Left forelimb (tissue), 1 donor: ENCODE measurements at places on chromosomes 1 and 21.
A peak's percentile ranks its signal among the peaks of the same experiment; 100 is the strongest.

DNA sequence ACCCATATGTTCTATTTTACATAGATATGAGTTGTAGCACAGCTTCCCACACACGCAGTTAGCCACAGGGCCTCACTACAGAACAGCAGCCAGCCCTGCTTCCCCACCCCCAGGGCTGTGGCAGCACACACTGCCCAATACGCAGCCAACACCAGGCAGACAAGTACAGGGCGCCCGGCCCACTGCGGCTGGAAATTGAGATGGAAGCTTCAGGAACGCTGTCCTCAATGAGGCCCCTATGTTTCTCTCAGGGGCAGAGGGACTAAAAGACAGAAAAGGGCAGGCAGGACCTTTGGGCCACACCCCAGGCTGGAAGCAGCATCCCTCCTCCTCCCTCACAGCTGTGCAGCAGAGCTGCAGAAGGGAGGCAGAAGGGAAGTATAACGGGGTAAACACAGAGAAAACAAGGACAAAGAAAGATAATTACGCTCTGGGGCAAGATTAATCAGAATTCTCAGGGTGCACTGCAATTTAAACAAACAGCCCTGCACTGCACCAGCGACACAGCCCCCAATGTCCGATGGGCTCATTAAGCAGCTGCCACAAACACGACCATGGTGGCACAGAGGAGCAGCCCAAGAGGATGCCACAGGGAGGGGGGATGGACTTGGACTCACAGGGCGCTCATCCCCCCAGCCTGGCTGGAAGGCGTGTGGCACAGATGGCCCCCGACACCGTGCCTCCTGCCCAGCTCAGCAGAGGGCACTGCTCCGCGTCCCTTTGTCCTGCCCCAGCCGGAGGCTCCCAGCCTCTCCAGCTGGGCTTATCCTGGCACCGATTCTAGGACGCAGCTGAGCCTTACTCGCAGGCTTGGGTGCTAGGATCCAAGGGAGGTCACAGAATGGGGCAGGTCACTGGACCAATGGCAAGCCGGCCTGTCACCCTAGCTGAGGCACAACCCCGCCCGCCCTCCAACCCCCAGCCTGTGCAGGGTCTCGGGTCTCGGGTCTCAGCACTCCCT is 14.2 kb downstream of the WDR4 start:
- no peak for DNase-seq

DNA sequence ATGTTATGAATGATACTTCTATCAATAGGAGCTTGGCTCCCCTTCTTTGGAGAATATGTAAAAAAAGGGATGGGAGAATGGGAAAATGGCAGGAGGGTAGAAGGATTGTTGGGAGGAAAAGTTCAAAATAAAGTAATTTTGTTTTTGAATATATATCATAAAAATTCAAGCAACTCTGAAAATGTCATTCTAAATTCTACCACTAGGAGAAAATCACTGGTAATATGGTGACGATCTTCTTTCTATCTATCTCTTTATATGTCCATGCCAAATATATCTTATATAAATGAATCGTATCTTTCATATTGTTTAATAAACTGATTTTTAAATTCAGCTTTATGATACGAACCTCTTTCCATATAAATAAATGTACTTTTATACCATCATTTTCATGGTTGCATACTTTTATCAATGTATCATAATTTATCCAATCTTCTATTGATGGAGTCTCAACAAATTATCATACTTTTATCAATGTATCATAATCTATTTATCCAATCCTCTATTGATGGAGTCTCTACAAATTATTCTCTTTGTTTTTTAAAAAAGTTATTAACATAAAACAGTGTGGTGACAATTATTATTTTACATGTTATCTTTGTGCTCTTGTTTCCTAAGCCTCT is 73.7 kb upstream of the MARK1 start:
- no peak for DNase-seq

GRCh38 chr1:179297105-179297378 is 3.4 kb downstream of the SOAT1 start:
- no peak for DNase-seq

- no peak for DNase-seq
Measured at GRCh38 chr1:230611128-230611877, 31.0 kb upstream of the COG2 start.

- no peak for DNase-seq
Measured at GRCh38 chr1:56525489-56526041, 53.8 kb downstream of the PLPP3 start.

- DNase-seq = no peak
Measured at GRCh38 chr1:220787069-220787619, 431 bp downstream of the MTARC1 start.

- DNase-seq = peak; percentile 44
Measured at GRCh38 chr1:30514945-30515344, 208.4 kb downstream of the MATN1 start.

GRCh38 chr1:10819198-10819901 is 22.9 kb upstream of the CASZ1 start:
- DNase-seq = no peak

GRCh38 chr1:203702130-203702577 is 62.8 kb upstream of the LAX1 start:
- DNase-seq = peak; percentile 72

- no peak for DNase-seq
Measured at GRCh38 chr1:203516184-203516583, 22.2 kb downstream of the OPTC start.

DNA sequence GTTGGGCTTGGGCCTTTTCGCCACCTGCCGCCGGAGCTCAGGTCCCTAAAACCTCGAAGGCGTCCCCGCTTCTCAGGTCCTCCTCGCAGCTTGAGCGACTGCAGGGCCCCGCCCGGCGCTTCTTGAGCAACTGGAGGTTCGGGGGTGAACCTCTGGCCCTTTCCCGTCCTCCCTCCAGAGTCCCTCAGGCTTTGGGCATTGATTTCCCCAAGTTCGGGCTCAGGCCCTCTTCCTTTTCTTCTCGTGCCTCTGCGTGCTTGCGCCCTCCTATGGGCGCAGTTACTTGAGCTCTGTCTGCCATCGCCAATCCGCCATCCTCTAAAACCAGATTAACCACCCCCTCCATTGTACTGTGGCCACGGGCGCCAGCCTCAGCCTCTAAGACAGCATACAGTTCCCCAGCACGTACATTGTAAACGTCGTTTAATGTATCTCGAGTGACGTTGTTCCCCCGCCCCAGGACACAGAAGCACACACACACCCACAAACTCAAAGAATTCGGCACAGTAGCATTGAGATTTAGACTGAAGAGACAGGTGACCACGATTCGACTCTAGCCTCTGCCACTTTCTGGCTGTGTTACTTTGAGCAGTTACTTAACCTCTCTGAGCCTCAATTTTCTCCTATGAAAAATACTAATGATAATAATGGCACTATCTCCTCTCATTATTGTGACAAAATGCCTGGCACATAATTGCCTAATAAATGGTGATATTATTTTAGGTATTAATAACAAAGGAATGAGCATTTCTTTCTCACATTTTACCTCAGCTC is 22.6 kb downstream of the BTG2 start:
- no peak for DNase-seq

GRCh38 chr1:179826626-179827280 is 50.9 kb downstream of the TOR1AIP2 start:
- DNase-seq = no peak

DNA sequence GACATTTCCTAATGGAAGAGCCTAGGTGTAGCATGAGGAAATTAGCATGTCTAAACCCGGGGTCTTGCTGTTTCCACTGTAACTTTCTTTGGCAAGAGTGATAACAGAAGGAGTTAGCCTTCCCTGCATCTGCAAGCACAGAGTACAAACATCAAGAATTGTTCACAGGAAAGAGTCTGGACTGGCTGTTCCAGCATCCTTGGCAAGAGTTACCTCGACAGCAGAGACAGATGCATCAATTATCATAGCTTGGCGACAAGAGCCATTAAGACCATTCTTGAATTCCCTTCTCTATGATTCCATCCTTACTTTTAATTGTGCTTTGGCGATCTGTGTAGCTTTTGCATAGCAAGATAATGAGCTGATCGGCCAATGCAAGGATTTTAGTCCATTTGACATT is 82.8 kb upstream of the RALGPS2 start:
- DNase-seq = no peak

DNA sequence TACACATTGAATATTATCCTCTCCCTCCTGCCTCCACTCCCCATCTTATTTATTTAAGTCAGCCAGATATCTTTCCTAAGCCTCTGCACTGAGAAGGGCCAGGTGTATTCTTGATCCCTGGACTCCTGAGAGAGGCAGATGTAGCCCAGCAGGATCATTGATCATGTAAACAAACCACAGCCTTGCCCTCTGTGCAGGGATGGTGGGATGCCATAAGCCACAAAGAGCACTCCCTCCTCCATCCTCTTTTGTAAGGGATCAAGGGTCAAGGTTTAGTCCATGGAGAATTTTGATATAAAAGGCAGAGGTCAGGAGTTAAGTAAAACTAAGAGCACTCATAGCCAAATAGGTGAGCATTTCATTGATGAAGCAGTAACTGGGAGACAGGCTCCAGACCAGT is 17.3 kb downstream of the PHGDH start:
- no peak for DNase-seq

- no peak for DNase-seq
Measured at GRCh38 chr1:48808496-48808895, 31.8 kb upstream of the BEND5 start.

DNA sequence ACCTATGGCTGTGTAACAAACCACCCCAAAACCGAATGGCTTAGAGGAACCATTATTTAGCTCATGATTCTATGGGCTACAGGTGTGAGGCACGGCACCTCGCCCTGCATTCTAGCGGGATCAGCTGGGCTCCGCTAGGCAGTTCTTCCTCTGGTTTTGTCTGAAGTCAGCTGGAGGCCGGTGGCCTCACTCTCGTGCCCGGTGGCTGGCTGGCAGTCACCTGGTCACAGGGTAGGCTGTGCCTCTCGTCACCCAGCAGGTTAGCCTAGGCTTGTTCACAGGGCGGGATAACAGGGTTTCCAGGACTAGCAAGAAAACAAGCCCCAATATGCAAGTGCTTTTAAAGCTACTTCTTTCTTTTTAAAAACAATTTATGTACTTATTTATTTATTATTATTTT is 16.3 kb upstream of the AGPAT3 start:
- DNase-seq = no peak

GRCh38 chr1:19306941-19307340 is 5.0 kb downstream of the AKR7A2 start:
- DNase-seq = no peak

- no peak for DNase-seq
Measured at GRCh38 chr1:162291000-162291399, 85.7 kb downstream of the SPATA46 start.

DNA sequence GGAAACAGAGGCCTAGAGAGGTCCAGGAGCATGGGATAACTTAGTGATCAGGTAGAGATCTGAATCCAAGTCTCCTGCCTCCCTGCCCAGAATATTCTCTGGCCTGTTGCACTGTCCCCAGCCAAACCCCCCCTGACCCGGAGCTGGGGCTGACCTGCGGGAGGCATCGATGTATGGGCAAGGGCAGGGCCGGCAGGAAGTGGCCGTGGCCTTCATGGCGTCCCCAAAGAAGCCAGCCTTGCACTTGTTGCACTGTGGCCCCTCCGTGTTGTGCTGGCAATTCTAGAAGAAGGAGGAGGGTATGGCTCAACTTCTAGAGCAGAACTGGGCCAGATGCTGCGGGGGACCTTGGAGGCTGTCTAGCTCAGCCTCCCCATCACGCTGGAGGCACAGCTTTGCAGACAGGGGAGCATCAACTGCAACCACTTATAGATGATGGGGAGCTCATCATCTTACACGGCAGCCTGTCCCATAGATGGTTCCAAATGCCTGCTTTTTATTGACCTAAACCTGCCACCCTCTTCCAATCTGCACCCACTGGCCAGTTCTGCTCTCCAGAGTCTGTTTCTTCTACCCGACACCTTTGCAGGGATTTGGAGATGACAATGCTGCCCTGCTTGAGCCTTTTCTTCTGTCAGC is 58.2 kb downstream of the HSPG2 start:
- DNase-seq = no peak
